ENCODE measurements at places on chromosomes 11 and 22.

DNA sequence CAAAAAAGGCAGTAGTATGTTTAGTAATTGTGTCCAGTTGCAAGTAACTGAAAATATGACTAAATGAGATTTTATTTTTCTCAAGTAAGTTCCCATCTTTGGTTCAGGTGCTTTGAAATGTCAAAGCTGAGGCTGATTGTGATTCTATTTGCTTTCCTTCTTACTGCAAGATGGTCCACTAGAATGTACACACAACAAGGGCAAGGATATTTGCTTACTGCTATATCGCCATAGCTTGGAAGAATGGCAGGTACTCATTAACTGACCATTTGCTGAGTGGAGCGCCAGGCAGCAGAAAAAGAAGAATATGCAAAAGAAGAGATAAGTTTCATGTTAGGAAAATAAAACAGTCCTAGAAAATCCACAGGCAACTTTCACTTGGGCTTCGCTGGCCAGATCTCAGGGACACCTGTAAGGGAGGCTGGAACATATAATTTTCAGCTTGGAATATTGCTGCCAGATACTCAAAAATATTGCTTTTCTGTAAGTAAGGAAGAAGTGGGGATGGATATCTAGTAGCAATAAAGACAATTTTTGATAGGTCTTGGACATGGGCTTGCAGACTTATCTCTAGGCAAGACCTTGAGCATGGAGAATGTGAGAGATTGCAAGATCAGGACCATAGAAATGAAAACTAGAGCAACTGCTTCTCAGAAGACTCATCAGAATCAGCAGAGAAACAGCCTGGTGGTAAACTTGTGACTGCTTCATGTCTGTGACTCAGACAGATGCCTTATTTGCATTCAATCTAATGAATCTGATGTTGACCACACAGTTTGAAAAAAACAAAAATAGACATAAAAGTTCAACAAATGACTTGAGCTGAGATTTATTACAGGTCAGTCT, 44.8 kb upstream of the OR9Q1 start:
- DNase-seq: no peak

DNA sequence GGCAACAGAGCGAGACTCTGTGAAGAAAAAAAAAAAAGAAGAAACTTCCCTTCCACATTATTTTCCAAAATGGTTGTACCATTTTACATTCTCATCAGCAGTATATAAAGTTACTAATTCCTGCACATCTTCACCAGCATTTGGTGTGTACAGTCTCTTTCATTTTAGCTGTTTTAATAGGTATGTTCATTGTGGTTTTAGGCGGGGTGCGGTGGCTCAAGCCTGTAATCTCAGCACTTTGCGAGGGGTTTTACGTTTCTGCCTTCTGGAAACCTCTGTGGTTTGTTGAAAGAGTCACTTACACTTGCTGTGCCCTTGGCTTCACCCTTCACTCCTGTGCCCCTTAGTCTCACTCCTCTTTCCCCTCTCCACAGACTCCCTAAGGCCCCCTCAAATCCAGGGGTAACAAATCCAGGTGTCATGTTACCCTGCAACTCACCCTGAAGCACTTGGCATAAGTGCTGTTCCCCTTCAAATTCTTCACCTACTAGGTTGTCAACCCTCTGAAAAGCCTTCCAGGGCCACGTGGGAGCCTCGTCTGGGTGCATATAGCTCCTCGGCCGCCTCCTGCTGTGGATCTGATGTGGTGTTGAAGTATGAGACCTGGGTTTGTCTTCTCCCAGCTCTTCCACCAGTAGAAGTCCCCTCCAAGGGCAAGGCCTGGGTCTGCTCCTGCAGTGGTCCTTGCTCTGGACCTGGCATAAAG, 20.8 kb downstream of the TOB2 start:
- no peak for DNase-seq

DNA sequence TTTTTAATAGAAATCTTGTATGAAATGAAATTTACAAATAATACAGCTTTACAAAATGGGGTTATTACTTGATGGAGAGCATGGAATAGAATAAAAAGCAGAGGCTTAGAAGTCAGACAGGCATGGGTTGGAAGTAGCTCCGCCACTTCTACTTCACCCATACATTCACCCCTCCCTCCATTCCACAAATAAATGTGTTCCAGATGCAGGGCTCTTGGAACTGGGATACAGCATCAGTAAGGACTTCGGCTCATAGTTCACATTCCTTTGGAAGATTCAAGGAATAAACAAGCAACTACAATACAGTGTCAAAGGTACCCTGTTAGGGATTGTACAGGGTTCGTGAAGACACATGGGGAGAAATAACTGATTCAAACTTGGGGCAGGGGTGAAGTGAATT, 156.8 kb downstream of the WNT11 start:
- peak; percentile 70 for DNase-seq

DNA sequence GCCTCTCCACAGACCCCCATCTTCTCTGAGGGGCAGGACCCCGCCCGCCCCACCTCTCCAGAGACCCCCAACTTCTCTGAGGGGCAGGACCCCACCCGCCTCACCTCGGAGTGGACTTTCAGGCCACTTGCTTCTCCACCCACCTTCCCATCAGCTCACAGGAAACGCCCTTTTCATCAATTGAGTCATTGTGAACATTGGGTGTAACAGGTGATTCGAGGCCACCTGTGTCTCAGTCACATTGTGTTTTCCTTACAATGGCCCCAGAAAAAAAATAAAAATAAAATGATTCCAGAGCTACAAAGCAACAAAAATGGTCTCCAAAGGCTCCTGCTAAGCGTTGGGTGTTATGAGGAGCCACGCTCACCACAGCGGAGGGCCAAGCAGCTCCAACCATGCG, 36.0 kb downstream of the BRD1 start:
- no peak for DNase-seq

DNA sequence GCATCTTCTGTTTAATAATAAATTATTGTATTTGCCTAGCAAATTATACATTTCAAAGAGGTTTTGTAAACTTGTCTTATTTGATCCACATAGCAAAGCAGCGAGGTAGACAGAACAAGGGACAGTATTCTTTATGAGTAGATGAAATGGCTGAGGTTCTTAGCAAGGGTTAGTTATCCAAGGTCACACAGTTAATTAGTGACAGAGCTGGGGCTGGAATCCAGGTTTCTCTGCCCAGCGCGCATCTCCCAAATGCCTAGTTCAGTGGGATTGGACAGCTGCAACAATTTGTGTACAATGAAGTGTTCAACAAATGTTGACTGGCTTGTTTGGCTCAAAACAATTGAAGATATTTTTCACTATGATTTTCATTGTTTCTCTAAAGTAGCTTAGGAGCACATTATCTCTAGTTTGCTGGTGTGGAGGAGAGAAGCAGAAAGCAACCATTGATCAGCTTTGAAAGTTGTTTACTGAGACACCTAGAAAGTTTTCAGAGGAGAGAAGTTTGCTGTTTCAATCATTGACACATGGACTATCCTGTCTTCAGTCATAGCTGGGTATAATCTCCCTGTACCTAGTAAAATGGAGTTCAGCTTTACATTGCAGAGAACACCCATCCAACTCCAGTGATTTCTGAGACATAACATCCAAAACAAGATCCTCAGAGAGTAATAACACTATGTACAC, 270.6 kb downstream of the FAT3 start:
- no peak for DNase-seq

DNA sequence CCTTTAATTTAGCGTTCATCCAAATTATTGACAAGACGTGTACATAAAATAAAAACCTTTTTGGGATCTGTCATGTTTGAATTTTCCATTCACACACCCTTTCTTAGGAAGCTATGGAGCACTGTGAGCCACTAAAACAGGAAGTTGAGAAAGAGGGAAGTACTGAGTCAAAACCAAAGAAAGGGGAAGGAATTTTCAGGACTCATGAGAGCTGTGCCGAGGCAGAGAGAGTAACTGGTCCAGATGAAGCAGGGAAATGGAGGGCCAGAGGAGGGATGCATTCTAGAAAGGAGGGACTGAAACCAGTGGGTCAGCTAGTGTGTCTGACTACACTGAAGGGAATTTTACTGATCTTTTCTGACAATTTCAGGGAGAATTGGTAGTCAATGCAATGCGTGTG, 24.9 kb downstream of the APLP2 start:
- DNase-seq: no peak

- peak; percentile 56 for DNase-seq
Measured at GRCh38 chr11:32052215-32052614, 38.7 kb upstream of the RCN1 start.

DNA sequence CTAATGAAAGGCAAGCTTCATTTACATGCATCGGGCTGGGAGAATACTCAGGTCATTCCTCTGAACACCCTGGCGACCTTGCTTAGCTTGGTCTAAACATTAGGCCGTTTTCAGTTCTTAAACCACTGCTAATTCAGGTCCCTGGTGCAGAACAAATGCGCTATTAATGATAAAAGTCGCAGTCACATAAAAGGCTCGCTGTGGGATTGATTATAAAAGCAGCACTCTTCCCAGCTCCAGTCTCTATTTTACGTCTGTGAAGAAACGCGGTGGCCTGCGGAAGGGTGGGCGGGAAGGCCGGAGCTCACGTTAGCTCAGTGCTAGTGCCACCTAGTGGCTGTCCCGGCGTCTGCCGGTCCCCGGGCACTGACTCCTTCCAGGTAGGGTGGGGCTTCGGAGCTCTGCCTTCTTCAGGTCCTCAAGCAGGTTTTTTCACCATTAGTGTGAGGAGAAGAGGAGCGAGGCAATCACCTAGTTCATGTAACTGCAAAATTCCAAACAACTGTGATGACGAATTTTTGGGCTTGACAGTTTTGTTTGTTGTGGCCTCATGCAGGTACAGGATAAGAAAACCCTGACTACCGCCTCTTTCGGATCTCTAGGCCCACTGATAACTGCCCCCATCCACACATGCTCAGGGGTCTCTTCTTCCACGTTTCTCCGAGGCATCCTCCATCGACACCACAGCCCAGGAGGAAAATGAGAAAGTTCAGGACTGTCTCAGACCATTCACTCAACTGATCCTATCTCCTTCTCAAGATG, 66.5 kb upstream of the CLMP start:
- peak; percentile 69 for DNase-seq

DNA sequence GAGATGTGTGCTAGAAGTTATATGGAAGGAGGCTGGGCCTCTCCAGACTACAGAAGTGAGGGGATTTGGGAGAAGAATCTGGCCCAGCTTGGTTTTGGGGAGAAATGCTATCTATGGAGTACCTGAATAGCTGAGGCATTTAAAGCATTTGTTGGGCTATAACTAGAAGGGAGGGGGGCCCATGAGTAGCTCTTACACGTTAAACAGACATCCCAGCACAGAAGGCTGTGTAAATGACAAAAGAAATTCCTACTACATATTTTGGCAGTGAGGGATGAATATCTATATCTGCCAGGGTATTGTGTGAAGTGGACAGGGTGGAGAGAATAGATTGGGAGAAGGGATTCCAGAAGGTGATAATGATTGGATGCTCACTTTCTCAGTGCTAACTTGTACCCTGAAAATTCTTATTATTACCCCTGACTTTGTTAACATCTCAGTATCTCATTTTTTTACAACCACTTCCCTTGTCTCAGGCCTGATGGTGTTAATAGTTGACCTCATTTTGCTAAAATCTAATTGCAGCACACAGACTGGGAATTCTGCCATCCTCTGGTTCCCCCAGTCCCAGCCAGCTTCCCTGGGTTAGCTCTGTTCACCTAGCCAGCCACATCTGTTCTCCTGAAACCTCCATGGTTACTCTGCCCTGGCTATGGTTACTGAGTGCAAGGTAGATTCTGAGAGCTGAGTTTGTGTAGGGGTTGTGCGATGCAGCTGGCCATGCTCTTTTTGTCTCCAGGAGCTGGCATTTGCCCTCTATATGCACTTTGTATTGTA, 28.8 kb upstream of the RRM1 start:
- DNase-seq: peak; percentile 24

- DNase-seq: no peak
Measured at GRCh38 chr11:113278481-113278880, 35.9 kb upstream of the TTC12 start.

- DNase-seq: no peak
Measured at GRCh38 chr11:96470521-96470920, 80.7 kb downstream of the JRKL start.

Data from fibroblast of skin of abdomen (primary cell).